ENCODE measurements at places on chromosomes 5 and 9.
A peak's percentile ranks its signal among the peaks of the same experiment; 100 is the strongest.

- DNase-seq, result no peak
Observed at GRCh38 chr5:141942185-141942857, 15.7 kb downstream of the PCDH12 start.

- no peak for DNase-seq
Observed at GRCh38 chr5:118146824-118147223, 841.5 kb downstream of the DTWD2 start.

DNA sequence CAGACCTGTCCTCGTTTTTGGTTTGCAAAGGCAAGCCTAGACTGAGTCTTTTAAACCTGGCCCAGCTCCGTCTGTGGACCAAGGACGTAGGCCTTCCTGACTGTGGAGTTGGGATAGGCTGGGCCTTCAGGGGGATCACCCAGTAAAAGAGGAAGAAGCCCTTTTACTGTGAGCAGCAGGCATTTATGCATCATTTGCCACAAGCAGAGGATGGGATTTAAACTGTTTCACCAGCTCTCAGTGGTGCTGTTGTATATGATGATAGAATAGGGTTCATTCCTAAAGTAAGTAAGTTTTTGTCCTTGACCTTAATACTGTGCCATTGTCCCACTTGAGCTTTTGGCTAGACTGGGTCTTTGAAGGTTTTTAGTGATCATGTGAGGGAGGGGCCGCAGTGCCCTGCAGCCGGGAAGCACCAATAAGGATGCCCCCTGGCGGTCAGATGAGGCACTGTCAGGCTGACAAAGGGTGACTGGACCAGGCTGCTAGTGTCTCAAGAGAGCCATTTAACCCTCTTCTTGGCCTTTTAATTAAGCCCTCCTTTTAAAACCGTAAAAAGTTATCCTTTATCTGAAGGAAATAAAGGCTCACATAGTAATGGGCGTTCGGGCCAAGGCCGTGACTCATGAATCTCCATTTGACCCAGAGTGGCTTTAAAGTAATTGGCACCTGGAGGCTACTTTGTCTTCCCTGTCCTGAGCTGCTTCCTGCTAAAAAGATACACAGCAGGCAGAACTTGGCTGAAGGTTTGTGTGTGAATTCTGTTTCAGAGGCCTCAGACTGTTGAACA is 74.0 kb downstream of the UBAP1 start:
- peak; percentile 45 for DNase-seq

DNA sequence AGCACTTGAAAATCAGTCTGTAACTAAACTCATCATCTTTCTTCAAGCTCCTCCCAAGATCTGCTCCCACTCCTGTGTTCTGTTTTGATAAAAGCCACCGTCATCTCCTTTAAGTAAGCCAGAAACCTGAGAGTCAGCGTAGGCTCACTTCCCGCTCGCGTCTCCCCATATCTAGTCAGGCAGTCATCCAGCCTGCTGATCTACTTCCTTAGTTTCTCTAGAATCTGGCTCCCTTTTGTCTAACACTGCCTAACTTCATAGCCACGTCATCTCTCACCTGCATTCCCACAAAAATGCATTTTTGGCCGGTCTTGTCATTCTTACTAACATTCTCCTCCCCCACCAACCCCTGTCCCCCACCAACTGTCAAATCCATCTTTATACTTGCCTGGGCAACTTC is 3.0 kb upstream of the TJP2 start:
- no peak for DNase-seq
